Activated CD4-positive, alpha-beta T cell treated with anti-CD3 and anti-CD28 coated beads for 1 hour (primary cell): ENCODE measurements at places on chromosomes 6 and 20.

- no peak for DNase-seq
Measured at GRCh38 chr20:37202267-37202943, 23.1 kb upstream of the MROH8 start.

DNA sequence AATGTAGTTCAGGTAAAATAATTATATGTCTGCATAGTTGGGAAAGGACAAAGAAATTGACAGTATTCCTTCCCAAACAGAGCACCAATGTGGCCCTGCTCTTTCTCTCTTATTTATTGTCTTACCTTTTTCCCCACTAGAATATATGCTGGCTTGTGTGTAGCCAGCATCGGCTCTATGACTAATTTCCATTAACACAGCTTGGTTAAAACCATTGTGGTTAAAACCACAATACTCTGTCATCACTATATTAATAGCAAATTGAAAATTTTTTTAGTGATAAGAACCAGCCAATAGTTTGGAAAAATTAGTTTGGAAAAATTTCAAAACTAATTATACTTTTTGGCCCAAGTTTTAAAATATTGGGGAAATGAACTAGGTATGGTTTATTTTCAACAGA lies 535.1 kb downstream of the UTRN start:
- DNase-seq: no peak

DNA sequence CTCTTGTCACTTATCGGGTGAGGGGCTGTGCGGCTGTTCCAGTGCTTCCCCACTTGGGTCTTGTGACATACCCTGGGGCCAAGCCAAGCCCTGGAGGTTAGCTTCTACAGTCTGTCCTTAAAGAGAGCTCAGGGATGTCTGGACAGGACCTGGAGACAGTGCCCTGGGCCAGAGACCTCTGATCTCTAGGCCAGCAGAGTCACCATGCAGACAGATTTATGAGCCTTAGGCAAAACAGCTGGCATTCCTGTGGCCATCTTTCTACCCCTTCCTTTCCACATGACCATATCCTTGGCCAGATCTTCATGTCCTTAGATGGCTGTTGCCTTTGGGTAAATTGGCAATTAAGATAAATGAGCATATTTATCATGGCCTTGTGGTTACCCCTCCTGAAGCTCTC lies 678.6 kb downstream of the MAFB start:
- DNase-seq: no peak

- no peak for DNase-seq
Measured at GRCh38 chr6:22903826-22904225, 334.5 kb downstream of the HDGFL1 start.

GRCh38 chr6:90080876-90081481 lies 186.7 kb downstream of the GJA10 start:
- DNase-seq: peak; percentile 51

- no peak for DNase-seq
Measured at GRCh38 chr6:22101163-22101562, 195.7 kb downstream of the PRL start.

- no peak for DNase-seq
Measured at GRCh38 chr6:30790724-30791383, 46.5 kb upstream of the IER3 start.

- DNase-seq: no peak
Measured at GRCh38 chr6:151722342-151722741, 85.1 kb upstream of the ESR1 start.

- no peak for DNase-seq
Measured at GRCh38 chr6:109420751-109421150, 19.7 kb downstream of the PPIL6 start.

DNA sequence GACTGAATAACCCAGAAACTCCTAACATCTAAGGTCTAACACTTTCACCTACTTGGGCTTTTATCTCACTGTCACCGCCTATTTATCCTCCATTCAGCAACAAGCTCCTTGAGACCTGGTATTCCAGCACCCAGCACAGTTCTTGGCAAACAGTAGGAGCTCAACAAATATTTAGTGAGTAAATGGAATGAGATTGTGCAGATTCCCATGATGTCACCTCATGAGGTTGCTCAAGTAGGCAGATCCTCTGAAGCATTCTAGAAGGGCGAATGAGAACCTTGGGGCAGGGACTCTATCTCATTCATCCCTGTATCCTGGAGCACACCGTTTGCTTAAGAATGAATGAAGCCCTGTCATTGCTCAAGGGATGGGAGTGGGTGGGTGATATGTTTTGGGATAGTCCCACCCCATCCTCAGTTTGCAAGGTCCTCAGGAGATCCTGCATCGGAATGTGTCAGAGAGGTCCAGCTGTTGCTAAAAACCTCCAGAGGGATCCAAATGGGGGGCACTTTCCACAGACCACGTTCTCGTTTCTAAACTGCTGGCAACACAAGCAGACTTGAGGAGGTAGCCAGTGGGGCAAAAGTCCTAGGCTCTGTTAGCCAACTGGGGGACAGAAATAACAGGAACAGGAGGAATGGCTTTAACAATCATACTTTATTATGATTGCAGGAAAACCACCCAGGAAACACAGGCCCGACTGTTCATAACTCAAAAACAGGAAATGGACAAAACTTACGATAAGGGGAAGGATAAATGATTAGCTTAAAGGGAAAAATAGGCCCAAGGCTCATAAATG lies 42.0 kb downstream of the EDN1 start:
- DNase-seq: no peak

DNA sequence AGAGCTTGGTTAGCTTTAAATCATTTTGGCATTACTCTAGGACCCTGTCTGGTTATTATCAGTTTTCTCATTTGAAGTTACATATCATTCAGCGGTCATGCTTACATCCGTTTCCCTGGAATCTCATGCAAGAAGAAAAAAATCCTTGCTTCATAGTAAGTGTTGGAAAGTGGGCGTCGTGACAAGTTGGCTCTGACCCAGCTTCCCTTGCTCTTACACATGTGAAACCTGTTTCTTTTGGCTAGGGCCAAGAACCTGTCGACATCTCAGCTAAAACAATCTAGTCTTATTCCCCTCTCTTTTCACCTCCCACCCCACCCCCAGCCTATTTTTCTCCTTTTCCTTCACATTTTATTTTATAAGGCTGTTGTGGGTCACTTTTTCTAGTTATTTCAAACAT lies 45.5 kb downstream of the ANKS1A start:
- DNase-seq: no peak

- no peak for DNase-seq
Measured at GRCh38 chr20:5430670-5431069, 113.9 kb upstream of the PROKR2 start.

DNA sequence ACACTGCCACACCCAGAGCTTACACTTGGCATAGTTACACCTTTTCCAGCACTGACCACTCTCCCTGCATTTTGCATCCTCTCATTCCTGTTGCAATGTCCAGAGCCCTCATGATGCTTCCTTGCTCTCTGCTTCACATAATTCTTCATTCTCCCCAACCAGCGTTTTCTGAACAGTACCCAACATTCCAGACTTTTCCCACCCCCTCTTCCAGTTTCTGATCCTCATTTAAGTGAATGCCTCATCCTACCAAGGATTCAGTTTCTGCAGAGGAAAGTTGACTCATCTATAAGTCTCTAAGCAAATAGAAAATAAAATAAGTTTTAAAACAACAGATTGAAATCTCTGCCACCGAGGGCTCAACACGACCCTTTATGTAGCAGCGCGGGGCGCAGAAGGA lies 321.3 kb upstream of the TCF21 start:
- DNase-seq: no peak

DNA sequence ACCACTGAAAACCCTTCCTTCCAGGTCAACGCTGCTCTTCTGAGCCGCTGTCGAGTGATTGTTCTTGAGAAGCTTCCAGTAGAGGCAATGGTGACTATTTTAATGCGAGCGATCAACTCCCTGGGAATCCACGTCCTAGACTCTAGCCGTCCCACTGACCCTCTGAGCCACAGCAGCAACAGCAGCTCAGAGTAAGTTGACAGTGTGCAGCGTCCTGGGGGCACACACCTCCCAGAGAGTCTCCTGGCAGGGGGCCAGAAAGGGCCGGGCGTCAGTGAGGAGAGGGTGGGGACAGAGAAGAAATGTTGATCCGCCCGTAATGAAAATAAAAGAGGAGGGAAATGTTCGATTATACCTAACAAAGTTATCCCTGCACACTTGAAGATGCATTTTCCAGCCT lies 5.0 kb downstream of the WRNIP1 start:
- no peak for DNase-seq

DNA sequence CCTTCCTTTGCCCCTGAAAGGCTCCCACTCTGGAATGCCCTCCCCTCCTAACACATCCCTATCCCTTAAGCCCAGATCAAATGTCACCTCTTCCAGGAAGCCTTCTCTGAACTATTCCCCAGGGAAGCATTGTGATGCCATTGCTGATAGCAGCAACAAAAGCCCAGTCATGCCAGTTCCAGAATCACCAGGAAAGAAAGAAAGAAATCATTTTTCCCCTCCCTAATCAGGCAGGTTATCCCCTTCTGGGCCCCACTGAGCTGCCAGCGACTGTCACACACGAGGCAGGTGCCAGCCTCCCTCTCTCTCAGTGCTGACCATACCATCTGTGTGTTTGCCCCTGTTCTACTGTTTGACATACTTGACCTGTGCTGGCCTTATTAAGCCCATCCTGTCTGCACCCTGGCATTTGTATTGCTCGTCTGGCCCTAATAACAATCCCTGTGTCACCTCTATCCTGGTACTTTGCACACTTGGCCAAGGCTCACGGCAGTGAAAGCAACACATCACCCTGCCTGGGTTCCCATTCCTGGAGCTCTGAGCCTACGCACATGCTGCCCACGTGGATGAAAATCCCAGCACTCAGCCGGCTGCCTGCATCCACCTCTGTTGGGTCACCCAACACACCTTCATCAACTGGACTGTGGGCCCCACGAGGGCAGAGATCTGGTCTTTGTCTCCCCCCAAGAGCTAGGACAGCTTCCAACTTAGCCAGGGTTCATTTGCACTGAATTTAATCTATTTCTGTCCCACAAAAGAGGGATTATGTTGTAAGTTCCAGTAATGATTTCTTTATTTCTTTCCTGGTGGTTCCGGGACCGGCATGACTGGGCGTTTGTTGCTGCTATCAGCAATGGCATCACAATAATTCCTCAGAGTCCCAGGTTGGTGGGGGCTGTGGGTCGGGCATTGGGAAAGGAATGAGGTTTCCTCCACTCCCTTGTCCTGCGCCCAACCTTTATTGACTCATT lies 5.3 kb upstream of the BPIFB1 start:
- no peak for DNase-seq

DNA sequence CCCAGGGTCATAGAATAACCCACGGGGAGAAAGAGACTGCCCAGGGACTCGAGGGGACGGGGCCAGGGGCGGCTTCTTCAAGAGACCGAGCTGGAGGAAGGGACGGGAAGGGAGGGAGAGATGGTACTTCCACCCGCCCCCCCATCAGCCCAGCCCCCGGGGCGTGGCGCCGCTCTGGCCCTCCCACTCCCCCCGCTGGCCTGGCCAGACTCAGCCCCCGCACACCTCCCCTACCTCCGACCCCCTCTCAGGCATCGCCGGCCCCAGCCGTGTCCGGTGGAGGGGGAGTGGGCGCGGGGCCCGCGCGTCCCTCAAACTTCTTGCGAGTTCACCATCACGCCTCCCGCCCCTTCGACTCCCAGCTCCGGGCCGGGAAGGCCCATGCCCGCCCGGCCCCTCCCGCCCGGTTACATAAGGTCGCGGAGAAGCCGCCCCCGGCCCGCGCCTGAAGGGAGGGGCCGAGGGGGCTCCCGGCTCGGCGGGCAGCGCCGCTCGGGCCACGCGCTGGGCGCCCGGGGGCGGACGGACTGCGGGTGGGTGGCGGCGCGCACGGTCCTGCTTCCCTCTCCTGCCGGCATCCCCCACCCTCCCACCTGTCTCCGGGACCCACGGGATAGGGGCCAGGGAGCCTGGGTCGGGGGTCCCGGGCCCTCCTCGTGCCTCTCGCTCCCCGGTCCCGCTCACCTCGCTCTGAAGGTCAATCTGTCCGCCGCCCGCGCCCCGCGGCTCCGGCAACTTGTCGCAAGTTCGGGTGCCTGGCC lies 562 bp downstream of the TFEB start:
- DNase-seq: peak; percentile 55

DNA sequence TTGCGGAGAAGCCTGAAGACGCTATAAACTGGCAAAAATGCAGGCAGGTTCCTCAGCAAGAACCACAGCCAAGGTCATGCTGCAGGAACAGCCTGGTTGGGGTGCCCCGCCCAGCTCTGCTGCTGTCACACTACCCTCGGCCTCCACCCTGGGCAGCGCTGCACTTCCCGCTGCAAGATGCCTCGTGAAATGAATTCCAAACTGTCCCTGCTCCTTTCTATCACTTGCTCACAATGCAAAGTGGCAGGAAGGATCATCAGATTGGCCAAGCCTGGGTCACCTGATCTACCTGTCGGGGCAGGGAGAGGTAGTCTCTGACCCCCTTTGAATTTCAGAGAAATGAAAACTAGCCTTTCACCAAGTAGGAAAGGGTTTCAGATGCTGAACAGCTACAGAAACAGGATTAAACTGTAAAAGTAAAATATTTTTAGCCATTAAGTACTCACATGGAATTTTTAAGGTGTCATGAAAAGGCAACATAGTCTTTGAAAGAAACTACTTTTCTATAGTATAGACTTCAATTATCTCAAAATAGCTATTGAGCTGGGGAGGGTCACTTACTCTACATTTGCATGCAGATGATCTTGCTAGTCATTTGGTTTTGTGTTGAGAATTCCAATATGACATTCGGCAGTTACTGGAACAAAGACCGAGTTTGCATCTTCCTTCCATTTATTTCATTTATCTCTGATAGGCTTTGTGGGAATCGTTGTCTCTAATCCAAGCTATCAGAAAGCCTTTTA lies 236.4 kb upstream of the ASCC3 start:
- DNase-seq: no peak

DNA sequence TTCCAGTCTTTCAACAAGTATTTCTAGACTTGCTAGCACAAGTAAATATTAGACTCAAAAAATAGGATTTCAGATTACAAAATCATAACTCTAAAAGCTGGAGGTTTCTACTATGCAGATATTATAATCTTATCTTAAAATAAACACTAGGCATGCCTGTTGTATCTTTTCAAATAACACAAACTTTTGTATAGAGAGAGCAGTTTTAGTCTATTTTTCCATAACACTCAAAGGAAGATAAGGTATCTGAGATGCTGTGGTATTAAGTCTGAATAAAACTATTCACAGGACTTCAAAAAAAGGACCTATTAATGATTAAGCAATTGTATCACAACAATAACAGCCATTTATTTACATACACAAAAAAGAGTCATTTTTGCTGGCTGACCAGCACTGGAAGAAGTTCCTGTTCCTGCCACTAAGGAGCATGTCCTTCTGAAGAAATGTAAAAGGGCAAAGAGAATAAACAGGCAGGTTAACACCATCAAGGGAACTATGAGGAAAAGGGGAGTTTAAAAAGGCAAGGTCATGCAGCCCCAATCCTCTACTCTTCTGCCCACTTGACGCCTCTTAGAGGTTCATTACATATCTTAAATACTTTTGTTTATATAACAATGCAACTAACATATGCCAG lies 39.4 kb downstream of the REPS1 start:
- DNase-seq: no peak
